CD4-positive, alpha-beta T cell (primary cell): ENCODE measurements at places on chromosomes 7 and 10.

- no peaks in the 10 kb centered on the region for H3K27me3 ChIP-seq
- H3K4me3 ChIP-seq = no peak overlapping the region
- no peak overlapping the region for H3K27ac ChIP-seq
- peaks cover 24% of the 10 kb centered on the region for H3K36me3 ChIP-seq
- H3K4me1 ChIP-seq = peaks cover 5% of the 10 kb centered on the region
These were observed 13.0 kb upstream of the STK31 start for GRCh38 chr7:23696916-23697441.

DNA sequence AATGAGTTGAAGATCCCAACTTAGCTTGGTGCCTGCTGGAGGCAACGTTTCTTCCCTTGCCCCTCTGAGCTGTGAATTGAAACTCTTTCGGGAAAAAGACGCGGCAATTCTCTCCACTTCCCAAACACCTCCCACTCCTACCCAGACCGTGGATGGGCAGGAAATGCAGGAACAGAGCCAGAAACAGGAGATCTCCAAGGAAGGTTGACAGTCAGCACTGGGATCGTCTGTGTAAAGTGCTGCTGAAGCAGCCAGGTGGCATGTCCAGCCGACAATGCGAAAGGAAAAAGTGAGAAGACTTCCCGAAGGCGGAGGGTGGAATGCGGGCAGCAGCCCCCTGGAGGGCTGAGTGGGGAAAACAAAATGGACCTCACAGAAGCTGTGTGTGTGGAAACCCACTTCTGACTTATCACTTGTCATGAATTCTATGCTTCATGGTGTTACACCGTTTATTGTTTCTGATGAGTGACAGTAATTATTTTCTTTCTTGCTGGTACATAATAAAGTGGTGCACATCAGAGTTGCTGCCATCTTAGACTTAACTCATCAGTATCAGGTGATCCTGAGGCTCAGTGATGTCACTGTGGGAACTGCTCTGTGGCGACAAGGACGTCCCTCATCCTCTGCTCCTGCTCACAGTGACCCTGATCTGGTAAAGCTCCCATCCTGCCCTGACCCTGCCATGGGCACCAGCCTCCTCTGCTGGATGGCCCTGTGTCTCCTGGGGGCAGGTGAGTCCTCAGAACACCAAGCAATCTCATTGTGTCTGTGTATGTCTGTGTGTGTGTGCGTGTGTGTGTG is 220.5 kb upstream of the PRSS1 start:
- H3K27me3 ChIP-seq = no peaks in the 10 kb centered on the region
- no peak for DNase-seq
- peak overlapping the region; percentile 33 for H3K4me3 ChIP-seq
- H3K4me1 ChIP-seq = no peaks in the 10 kb centered on the region
- H3K27ac ChIP-seq = no peak overlapping the region

GRCh38 chr10:31962826-31963588 is 34.4 kb upstream of the ARHGAP12 start:
- H3K4me3 ChIP-seq = no peak overlapping the region
- H3K27me3 ChIP-seq = no peaks in the 10 kb centered on the region
- H3K36me3 ChIP-seq = no peaks in the 10 kb centered on the region
- DNase-seq = no peak

- H3K4me3 ChIP-seq = no peak overlapping the region
- H3K27me3 ChIP-seq = no peaks in the 10 kb centered on the region
These were observed 56.6 kb downstream of the MPLKIP start for GRCh38 chr7:40077849-40078248.

DNA sequence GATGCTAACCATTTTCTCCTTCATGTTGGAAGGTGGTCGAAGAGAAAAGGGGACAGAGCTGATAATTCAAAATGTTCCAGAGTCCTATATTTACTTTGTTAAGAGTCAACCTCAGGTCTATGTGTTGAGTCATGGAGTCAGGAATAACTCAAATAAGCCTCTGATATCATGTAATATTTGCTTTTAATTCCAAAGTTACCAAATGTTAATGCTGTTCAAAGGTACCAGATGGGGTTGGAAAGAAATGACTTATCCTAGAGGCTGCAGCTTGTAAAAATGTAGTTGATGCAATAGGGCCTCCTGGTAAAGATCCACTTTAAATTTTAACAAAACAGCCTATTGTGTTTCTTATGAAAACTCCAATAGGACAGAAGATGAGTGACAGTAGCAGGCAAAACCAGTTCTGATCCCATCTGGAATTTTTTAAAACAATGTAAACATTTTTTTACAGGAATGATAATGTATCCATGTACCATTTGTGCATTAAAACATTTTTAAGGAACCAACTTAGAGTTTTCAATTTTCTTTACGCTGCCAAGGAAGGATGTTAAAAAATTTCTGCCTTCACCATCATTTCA is 218.2 kb downstream of the ANK3 start:
- no peak overlapping the region for H3K4me3 ChIP-seq
- no peaks in the 10 kb centered on the region for H3K4me1 ChIP-seq
- no peak for DNase-seq
- no peaks in the 10 kb centered on the region for H3K27me3 ChIP-seq
- no peak overlapping the region for H3K27ac ChIP-seq
- peaks cover 32% of the 10 kb centered on the region for H3K36me3 ChIP-seq

DNA sequence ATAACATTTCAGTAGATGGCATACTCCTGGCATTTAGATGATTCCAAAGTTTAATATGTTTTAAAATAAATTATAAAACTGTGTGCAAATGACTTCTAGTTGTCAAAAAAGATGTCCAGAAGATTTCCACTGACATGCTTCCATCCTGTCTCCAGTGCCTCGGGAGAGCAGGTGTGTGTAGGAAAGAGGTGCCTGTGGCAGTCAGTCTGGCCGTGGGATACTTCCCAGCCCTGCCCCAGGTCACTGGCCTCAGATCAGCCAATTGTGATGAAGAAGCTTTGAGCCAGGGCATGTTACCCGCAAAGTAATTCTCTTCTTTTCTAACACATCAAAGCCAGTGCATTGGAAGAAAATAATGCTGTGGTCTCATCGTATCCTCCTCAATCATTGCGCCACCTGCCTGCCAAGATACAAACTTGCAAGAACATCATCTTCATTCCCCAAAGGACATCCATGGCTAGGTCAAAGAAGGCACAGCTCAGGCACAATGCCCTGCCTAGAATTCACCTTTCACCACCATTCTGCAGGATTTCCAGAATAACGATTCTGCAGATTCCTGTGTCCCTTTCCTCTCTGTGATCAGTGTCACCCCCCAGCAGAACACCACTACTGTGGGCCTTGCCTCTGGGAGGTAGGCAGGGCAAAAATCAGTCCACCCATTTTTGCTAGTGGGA is 6.3 kb upstream of the KCNMA1 start:
- no peak for DNase-seq
- H3K36me3 ChIP-seq = no peaks in the 10 kb centered on the region

GRCh38 chr10:131972474-131973071 is 9.2 kb downstream of the BNIP3 start:
- peaks cover 38% of the 10 kb centered on the region for H3K36me3 ChIP-seq
- peak overlapping the region; percentile 54 for H3K4me3 ChIP-seq
- DNase-seq = peak; percentile 79
- peak overlapping the region; percentile 74 for H3K27ac ChIP-seq
- peaks cover 70% of the 10 kb centered on the region for H3K4me1 ChIP-seq
- no peaks in the 10 kb centered on the region for H3K27me3 ChIP-seq

GRCh38 chr7:84193747-84194146 is 842 bp downstream of the SEMA3A start:
- no peak overlapping the region for H3K27ac ChIP-seq
- no peaks in the 10 kb centered on the region for H3K4me1 ChIP-seq
- no peak for DNase-seq
- H3K36me3 ChIP-seq = no peaks in the 10 kb centered on the region
- no peak overlapping the region for H3K4me3 ChIP-seq
- H3K27me3 ChIP-seq = no peaks in the 10 kb centered on the region

- DNase-seq = no peak
- H3K27me3 ChIP-seq = no peaks in the 10 kb centered on the region
- no peaks in the 10 kb centered on the region for H3K36me3 ChIP-seq
- no peak overlapping the region for H3K27ac ChIP-seq
These were observed 41.3 kb downstream of the GRK5 start for GRCh38 chr10:119248681-119249080.

DNA sequence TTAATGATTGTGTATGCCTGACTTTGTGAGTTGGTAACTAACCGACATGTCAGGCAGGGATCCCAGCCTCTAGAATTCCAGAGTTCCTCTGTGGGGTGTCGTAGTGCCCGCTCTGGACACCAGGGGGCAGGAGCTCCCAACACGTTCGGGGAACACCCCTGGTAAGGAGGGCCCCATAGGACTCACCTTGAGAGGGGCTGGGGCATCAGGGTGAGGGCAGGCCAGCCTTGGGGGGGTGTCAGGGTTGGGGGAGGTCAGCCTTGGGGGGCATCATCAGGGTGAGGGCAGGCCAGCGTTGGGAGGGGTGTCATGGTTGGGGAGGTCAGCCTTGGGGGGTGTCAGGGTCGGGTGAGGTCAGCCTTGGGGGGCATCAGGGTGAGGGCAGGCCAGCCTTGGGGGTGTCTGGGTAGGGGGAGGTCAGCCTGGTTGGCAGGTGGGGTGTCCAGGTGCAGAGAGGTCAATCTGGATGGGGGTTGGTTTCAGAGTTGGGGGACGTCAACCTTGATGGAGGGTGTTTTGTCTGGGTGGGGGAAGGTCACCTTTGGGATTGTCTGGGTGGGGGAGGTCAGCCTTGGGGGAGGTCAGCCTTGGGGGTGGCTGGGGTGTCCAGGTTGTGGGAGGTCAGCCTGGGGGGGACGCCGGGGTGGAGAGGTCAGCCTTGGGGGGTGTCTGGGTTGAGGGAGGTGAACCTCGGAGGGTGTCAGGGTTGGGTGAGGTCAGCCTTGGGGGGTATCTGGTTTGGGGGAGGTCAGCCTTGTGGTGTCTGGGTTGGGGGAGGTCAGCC is 45.6 kb upstream of the SUN1 start:
- no peak overlapping the region for H3K4me3 ChIP-seq
- no peaks in the 10 kb centered on the region for H3K27me3 ChIP-seq
- H3K4me1 ChIP-seq = peaks cover 6% of the 10 kb centered on the region
- peak; percentile 82 for DNase-seq

- H3K36me3 ChIP-seq = no peaks in the 10 kb centered on the region
- no peaks in the 10 kb centered on the region for H3K4me1 ChIP-seq
- DNase-seq = no peak
- no peak overlapping the region for H3K27ac ChIP-seq
These were observed 316.5 kb downstream of the WDR11 start for GRCh38 chr10:121167534-121168243.

DNA sequence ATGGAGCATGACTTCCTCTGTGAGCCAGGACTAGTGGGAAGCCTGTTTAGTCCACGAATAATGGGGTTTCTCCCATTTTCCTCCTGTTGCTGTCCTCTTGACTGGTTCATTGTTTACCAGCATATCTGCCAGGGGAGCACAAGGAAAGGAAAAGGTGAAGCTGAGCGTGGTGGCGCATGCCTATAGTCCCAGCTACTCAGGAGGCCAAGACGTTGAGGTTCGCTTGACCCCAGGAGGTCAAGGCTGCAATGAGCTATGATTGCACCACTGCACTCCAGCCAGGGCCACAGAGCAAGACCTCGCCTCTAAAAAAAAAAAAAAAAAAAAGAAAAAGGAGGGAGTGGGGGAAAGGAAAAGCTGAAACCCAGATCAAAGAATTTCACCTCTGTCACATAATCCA is 5.8 kb upstream of the IL2RA start:
- H3K27ac ChIP-seq = no peak overlapping the region
- H3K4me3 ChIP-seq = peak overlapping the region; percentile 29
- H3K4me1 ChIP-seq = peaks cover 64% of the 10 kb centered on the region
- no peaks in the 10 kb centered on the region for H3K27me3 ChIP-seq

DNA sequence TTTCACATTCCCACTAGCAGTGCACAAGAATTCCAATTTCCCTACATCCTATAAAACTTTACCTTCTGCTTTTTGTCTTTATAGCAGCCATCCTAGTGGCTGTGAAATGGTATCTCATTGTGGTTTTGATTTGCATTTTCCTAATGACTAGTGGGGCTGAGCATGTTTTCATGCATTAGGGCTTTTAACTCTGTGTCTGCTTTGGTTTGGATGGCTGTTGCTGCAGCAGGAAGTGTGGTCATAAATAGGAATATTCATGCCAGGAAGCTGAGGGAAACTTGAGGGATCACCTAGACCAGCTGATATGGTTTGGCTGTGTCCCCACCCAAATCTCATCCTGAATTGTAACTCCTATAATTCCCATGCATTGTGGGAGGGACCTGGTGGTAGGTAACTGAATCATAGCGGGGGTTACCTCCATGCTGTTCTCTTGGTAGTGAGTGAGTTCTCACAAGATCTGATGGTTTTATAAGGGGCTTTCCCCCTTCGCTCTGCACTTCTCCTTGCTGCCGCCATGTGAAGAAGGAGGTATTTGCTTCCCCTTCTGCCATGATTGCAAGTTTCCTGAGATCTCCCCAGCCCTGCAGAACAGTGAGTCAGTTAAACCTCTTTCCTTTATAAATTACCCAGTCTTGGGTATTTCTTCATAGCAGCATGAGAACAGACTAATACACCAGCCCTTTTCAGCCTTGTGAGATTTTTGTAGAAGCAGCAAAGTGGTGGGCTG is 181.8 kb upstream of the PITRM1 start:
- H3K27me3 ChIP-seq = peaks cover 4% of the 10 kb centered on the region
- no peak overlapping the region for H3K4me3 ChIP-seq
- H3K27ac ChIP-seq = no peak overlapping the region
- H3K36me3 ChIP-seq = no peaks in the 10 kb centered on the region
- no peak for DNase-seq

DNA sequence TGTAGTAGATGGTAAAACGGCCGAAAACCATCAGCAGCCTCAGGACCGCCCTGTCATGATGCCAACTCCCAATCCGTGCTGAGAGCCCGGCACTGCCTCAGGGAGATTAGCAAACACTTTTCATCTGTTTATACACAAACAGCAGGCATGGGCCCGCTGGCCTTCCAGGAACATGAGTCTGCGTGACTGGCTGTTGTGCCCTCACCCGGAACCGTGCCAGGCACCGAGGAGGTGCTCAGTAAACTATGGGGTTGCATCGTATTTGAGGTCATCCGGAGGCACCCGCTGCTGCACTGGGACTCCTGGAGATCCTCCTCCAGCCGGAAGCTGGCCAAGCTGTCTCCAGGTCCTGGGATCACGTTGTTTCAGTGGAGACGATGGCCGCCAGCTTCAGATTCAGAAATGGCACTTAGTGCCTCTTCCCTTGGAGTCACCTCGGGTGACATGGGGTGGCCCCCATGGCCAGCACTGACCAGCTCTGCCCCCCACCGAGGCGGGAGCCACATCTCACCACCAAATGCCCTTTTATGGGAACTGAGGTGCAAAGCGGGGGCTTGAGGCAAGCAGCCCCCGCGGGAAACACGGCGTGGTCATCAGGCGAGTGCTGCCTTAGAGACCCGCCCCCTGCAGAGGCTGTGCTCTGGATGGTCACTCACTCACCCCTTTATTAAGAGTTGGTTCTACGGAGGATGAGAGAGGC is 585.9 kb downstream of the PTPRN2 start:
- H3K27ac ChIP-seq = no peak overlapping the region
- H3K4me3 ChIP-seq = no peak overlapping the region
- H3K36me3 ChIP-seq = no peaks in the 10 kb centered on the region
- no peaks in the 10 kb centered on the region for H3K27me3 ChIP-seq
- DNase-seq = no peak

DNA sequence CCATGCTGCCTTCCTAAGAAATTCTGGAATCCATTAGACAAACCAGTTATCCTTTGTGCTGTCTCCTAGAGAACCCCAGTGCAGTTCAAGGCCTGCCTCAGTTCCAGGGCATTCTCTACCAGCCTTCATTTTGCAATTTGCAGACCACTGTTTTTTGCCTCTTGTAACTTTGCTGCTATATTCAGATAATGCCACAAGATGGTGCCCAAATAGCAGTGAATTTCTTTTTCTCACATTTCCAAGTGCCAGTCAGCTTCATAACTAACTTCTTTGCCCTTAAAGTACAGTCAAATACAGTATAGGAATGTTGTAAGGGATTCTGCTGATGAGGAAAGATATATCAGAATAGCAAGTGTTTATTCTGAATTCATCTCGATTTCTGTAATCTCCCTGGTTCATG is 25.2 kb downstream of the LOXL4 start:
- no peak overlapping the region for H3K4me3 ChIP-seq
- H3K27me3 ChIP-seq = no peaks in the 10 kb centered on the region
- no peak overlapping the region for H3K27ac ChIP-seq
- H3K4me1 ChIP-seq = no peaks in the 10 kb centered on the region
- no peak for DNase-seq
